ENCODE measurements at places on chromosomes 11 and 22.

- peak; percentile 12 for DNase-seq
These were observed 90.2 kb downstream of the CEP164 start for GRCh38 chr11:117417856-117418255.

DNA sequence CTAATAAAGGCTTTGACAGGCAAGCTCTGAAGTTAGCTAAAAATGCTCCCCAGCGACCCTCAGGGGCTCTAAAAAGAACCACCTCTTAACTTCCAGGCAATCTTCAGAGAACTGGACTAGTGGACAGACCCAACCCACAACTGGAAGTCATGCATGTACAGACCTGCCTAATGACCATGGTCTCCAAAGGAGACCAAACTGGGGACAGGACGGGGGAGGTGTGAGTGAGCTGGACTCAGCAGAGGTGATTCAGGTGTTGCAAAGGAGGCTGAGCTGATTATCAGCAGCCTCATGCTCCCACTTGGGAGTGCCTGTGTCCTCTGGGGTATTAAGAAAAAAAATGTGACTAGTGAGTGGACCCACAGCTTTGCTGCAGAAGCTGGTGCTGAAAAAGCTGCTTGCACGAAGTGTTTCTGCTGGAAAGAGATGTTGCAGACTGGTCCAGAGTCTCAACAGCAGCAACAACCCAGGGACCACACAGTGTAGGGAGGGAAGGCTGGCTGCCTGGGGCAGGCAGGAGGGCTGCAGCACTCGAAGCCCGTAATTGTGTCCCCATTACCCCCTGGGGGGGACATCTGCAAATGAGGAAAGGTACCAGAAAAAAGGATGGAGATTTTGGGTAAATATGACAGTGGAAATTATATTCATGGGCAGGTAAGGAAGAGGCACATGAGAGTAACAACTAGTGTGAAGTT, 35.3 kb downstream of the PITPNB start:
- DNase-seq: no peak

DNA sequence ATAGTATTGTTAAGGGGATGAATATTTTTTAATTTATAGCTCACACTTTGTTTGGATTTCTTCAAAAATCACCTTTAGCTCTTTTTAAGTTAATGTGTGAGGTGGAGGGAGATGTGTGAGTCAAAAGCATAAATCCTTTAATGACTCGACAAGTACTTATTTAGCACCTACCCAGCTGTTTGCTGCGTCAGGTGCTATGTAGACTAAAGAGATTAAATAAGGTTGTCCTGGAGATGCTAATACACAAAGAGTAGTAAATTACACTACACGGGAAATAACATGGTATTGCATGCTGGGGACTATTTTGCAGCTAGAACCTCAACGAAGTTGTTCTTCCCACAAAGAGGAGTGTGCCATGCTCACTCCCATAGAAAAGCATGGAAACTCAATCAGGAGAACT, 583.3 kb upstream of the TENM4 start:
- DNase-seq: no peak

DNA sequence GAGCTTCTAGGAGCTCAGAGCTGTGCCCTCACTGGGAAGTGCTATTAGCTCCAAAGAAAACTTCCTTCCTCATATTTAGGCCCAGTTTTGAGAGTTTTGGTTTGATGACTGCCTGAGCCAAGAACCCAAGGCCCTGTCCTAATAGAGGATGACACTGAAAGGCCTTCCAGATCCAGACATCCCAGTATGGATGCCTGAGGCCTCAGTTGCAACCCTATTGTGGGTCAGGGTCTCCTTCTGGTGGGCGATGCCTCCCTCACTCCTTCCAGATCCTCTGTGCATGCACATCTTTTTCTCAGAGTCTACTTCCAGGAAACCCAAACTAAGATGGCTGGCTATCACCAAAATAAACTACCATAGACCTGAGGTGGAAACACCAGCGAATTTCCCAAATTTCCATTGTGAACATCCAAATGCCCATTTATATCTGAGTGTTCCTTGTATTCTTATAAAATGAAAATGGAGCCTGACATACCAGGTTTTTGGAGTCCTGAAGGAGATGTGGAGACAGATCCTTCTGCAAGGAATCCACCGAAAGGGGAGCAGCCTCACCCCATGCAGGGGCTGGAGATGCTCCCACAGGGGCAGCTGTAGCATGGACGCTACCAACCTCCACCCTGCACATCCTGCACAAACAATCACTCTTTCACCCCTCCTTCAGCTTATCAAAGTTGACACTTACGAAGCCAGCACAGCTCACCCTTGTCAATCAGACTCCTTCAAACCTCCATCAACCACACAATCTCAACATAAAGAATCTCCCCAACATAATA, 61.1 kb downstream of the GGTLC2 start:
- no peak for DNase-seq

GRCh38 chr11:62926680-62927455, 5.7 kb upstream of the CHRM1 start:
- no peak for DNase-seq

DNA sequence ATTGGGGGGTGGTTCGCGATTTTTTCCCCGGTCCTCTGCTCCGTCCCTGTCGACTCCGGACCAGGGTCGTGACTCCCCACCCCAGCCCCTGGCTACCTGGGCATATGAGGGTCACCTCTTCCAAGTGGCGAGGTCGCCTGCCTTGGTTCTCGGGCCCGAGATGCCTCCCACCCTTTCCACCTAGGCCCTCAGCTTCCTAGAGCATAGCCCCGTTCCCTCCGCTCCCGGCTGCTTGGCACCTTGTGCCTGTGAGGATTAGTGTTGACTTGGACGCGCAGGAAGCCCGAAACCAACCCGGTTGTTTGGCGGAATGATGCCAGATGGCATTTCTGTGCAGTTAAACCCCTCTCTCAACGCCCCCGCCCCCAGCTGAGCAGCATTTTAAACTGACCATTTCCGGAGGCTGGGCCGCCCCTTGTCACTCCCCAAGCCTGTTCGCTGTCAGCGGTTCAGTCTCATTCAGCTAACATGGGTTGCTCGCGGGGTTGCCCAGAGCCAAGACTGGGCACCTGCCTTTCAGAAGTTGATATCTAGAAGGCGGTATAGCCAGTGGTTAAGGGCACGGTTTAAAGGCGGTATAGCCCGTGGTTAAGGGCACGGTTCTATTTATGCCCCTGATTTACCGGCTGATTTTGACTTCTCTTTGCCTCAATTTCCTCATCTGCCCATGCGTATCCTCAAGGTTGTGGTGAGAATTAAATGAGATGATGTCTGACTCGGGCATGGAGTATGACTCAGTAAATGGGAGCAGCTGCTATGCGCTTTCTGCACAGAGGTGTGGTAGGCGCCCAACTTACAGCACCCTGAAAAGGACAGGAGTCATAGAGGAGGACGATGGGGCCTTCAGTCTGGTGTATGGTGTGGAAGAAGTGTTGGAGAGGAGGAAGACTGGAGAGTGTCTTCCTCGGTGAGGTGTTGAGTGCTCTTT, 639 bp downstream of the INCENP start:
- no peak for DNase-seq

DNA sequence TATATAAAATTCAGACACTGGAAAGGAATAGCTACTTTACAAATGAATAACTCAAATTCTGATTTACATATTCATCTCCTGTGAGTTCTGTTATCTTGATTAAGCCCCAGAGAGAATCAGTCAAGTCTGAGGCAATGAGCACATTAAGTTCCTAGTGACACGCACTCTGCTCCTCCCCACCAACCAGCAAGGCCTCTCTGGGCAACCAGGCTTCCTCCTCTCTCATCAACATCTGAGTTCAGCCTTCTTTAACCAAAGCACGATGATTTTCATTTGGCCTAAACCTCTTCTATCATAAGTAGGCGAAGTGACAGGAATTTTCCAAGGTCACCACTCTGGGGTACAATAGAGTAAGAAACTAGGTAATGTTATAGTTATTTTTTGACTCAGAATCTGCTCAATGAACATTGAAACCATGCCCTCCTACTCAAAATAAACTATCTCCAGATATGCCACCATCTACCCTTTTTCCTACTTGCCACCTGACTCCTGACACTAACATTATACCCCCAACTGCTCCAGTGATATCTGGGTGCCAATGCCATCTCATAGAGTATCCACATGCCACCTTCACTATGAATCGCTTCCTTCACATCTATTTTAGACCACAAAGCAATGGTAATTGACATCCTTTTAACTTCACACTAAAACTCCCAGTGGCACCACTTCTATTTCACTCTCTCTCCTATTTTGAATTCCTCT, 114.8 kb downstream of the FAM76B start:
- no peak for DNase-seq

GRCh38 chr11:63802637-63803414, 10.4 kb upstream of the SPINDOC start:
- no peak for DNase-seq

GRCh38 chr11:68581439-68581838, 102.9 kb upstream of the GAL start:
- DNase-seq: no peak

- DNase-seq: no peak
These were observed 177.9 kb downstream of the ETS1 start for GRCh38 chr11:128409476-128409875.

GRCh38 chr22:36339171-36340065, 48.3 kb downstream of the MYH9 start:
- DNase-seq: no peak

DNA sequence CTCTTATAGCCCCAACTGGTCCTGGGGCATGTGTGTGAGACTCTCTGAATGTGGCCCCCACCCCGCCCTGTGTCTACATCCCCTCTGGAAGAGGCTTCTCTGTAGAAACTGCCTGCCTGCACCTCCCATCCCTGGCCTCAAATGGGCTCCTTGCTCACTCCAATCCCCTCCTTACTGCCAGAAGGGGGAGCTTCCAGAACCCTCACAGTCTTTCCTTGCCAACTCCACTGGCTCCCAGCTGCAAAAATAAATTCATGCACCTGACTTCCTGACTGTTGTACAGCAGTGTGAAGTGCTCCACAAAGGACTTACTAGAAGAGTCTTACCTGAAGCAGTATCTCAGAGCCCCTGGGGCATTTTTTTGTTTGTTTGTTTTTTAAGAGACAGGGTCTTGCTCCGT, 15.2 kb upstream of the SERPIND1 start:
- no peak for DNase-seq

- no peak for DNase-seq
These were observed 15.3 kb upstream of the ACCSL start for GRCh38 chr11:44032299-44033085.

- no peak for DNase-seq
These were observed 3.0 kb downstream of the TSPAN18 start for GRCh38 chr11:44729713-44730112.

- peak; percentile 54 for DNase-seq
These were observed 54.1 kb upstream of the LINC01488 start for GRCh38 chr11:69427337-69427736.

- no peak for DNase-seq
These were observed 1225.5 kb downstream of the TBC1D22A start for GRCh38 chr22:47987885-47988515.

DNA sequence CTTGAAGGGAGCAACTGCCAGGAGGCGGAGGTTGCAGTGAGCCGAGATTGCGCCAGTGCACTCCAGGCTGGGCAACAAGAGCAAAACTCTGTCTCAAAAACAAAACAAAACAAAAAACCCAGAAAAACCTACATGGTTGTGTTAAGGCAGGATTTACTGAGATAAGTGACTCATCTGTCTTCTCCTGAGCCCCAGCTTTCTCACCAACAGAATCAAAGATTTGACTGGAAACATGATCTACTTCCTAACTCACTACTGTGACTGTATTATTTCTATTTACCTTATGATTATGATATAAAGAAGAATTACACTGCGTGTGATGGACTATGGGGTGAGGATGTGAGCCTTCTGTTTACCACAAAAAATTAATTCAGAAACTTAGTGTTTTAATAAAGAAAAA, 21.8 kb downstream of the FAM118B start:
- no peak for DNase-seq

GRCh38 chr11:116510886-116511650, 261.7 kb downstream of the BUD13 start:
- DNase-seq: no peak

DNA sequence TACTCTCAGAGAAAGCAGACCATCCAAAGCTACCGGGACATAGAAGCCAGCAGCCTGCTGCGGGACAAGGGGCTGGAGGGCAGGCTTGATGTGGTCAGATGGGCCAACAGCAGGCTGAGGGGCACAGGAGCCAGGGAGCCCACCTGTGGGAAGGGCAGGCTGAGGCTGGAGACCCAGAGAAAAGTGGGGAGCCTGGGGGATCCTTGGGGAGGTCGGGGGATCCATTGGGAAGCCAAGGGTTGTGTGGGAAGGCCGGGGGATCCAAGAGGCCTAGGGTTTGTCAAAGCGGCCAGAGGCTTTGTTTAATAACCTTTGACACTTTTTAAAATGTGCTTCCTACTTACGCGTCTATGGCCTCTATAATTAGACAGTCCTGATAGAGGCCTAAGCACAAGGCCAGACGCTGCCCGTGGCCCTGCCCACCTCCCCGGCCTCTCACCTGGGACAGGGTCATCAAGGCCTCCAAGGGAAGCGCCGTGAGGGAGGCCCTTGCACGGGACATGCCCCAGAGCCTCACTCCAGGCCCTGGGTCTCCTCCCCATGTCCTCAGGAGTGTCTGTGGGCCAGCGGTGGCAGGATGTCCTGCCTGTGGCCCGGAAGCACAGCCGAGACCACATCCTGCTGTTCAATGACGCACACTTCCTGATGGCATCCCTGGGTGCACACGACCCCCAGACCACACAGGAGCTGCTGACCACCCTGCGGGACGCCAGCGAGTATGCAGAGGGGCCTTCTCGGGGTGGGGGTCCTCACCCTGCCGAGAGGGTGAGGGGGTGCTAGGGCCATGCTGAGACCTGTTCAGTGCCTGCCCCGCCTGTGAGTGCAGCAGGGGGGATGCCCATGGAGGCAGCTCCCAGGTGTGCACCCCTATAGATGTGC, 8.6 kb upstream of the GTSE1 start:
- DNase-seq: no peak

DNA sequence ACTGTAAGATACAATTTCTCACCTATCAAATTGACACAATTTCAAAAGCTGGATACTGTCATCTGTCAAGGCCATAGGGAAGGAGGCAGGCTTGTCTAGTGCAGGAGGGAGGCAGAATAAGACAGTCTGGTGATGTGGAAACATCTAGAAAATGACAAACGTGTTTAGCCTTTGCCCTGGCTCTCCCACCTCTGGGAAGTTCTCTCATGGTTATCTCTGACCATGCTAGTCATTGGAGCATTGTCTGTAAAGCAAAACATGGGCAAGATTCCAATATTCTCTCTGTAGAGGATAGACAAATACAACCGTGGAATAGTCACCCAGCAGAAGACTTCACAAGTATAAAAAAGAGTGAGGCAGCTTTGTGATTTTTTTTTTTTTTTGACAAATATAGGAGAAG, 9.1 kb upstream of the SERHL2 start:
- DNase-seq: no peak

DNA sequence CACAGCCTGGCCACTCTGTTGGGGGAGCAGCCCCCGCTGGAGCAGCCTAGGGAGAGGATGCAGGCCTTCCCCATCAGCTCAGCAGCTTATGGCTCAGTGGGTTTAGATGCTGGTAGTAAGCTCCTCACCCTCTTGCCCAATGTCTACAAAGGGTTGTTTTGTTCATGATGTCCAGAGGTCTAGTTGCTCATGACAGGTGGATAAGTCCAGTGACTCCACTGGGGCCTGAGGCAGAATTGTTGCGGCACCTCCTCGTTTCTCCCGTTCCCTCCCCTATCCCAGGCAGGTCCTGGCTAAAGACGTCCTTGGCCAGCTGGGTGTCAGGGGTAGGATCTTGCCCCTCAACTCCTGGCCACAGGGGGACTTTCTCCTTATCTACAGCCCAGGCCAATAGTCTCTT, 233.5 kb upstream of the B3GAT1 start:
- DNase-seq: no peak
